ENCODE measurements at places on chromosomes 7 and 10.

GRCh38 chr10:81914736-81915503, 39.9 kb downstream of the NRG3 start:
- no peak for DNase-seq

DNA sequence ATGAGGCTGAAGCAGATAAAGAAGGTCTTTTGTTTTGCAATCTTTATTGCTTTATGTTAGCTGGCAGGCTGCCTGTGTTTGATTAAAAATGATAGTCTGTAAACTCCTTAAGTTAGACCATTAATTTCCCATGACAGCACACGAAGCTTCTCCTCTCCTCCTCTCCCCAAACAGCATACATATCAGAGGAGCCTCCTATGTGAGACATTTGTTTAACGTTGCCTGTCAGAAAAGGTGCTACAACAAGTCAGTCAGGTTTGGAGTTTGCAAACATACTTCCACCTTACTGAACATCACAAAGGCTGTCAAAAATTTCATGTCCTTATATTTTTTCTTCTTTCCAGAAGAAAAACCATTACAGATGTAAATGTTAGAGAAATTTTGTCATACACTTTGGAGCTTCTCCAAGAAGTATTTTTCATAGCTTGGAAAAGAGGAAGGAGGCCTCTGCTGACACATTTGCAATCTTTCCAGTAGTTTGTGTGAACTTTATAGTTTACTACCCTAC, 393.1 kb downstream of the EXOC4 start:
- DNase-seq: no peak

DNA sequence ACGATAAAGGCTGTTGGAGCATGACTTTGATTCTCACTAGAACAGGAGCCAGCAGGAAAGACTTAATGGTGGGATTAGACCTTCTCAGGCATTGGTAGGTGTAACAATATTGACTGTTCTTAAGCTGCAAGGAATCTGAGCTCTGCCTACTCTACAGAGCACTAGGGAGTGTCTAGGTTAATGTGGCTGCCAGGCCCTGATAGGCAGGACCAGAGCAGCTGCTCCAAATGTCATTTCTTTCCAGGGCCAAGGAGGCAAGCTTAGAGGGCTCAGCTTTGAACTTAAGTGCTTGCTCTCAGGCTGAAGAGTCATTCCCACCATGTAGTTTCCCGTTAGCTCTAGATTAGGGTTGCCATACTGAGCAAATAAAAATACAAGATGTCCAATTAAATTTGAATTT, 96.8 kb downstream of the RAB18 start:
- DNase-seq: no peak

DNA sequence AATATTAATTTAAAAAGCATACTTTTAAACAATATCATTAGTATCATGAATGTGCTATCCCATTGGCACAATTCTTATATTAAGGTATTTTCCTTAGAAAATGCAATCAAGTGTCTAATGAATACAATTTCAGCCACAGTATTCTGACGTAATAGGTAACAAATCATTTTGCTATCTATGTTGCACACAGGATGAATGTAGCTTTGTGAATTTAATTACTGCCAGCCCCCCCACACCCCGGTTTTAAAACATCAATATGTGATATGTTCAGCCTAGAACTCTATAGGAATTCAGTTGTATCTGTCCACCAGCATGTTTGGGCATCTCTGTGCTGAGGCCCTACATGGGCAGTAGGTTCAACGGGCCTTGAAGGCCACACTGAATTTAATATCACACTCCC, 274.6 kb downstream of the PLXDC2 start:
- no peak for DNase-seq

DNA sequence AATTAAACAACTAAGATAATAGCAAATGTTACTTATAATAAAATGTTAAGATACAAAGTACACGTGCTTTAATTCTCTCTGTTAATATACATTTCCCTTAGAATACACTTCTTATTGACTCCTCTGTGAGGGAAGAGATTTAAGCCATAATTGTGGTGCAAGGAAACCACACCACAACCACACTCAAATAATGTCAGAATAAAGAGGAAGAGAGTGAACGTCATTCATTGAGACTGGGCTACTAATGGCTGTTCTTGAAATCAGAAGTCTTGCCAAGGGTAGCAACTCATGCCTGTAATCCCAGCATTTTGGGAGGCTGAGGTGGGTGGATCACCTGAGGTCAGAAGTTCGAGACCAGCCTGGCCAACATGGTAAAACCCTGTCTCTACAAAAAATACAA, 10.0 kb downstream of the FAM171A1 start:
- DNase-seq: no peak

- DNase-seq: no peak
Measured at GRCh38 chr10:31705136-31705535, 223.5 kb downstream of the ARHGAP12 start.

- DNase-seq: no peak
Measured at GRCh38 chr7:47557694-47558670, 23.9 kb downstream of the TNS3 start.

DNA sequence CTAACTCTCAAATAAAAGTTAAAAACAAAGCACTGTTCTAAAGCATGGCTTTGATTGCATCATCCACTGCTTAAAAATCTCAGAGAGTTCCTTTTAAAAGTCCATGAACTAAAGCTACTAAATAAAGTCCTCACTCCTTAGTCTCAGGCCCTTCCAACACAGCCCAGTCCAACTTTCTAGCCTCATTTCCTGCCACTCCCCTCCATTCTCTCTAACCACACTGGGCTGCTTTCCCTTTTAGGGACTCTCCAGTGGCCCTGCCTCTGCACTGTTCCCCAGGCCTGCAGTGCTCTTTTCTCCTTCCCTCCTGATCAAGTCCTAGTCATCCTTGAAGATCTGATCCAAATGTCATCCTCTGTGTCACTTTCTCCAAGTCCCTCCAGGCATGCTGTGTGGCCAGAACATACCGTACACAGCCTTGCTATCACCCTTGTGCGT, 56.9 kb upstream of the PPP1R3C start:
- no peak for DNase-seq

DNA sequence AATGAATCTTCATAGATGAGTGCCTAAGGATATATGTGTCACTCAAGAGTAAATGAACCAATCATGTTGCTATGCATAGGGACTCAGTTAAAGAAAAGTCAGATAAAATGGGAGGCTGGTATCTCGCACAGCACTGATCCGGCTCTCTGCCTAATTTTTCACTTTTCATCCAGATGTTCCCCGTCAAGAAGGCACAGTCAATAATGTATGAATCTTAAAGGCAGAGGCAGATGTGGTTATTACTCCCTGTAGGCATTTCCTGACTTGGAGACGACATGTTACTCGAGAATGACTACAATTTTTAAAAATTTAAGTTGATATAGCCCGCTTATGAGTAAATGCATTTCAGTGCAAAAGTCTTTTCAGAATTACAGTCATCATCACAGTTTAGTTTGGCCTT, 113.6 kb downstream of the TBXAS1 start:
- no peak for DNase-seq

DNA sequence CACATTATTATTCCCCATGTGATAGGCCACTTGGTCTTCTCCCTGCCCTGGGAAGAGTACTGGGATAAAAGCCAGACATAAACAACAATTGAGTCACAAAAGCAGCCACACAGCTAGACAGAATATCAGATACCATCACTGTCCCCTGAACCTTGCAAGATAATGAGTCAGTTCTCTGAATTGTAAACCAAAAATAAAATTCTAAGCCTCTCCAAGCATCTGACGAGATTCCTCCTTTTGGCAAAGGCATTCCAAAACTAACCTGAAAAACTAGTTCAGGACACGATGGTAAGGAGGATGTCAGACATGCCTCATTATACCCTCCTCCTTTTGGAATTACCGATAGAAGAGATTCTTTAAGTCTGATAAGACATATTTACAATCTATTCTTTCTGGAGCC, 450.7 kb downstream of the HTR7 start:
- DNase-seq: no peak

GRCh38 chr7:159098811-159099655, 45.6 kb downstream of the VIPR2 start:
- DNase-seq: no peak

- DNase-seq: no peak
Measured at GRCh38 chr10:100907175-100907574, 5.6 kb upstream of the SLF2 start.

DNA sequence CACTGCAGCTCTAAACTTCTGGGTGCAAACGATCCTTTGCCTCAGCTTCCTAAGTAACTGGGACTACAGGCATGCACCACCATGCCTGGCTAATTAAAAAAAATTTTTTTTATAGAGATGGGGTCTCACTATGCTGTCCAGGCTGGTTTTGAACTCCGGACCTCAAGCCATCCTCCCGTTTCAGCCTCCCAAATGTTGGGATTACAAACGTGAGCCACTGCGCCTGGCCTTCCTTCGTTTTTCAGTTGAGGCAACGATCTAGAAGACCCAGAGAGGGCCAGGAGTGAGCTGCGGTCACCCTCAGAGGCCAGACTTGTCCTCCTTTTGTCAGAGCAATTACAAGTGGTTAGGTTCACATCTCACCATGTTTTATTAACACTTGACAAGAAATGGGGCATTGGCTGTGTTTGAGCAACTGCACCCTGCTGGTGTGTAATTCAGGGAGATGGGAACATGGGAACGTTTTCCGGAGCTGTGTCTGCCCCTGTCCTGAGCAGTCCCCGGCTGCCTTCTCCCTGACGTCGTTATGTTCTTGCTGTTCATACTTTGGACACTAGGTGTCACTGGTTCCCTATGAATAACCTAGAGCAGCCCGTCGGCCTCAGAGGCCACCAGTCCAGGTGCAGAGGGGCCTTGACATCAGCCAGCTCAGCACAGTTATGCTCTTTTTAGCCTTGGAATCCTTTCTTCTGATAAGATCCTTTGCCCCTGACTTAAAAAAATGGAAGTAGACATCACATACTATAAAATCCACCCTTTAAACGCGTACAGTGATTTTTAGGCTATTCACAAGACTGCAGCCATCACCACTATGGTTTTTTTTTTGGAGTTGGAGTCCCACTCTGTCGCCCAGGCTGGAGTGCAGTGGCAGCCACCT, 375.0 kb downstream of the TYW1 start:
- peak; percentile 67 for DNase-seq

- DNase-seq: no peak
Measured at GRCh38 chr10:129079705-129080104, 387.3 kb upstream of the MGMT start.

- DNase-seq: no peak
Measured at GRCh38 chr10:88820748-88821401, 18.3 kb downstream of the LIPM start.

- DNase-seq: no peak
Measured at GRCh38 chr10:60358282-60358681, 31.4 kb downstream of the ANK3 start.

GRCh38 chr7:82805527-82805960, 357.1 kb downstream of the PCLO start:
- DNase-seq: no peak

GRCh38 chr10:30529373-30529998, 95.5 kb downstream of the MAP3K8 start:
- DNase-seq: no peak

DNA sequence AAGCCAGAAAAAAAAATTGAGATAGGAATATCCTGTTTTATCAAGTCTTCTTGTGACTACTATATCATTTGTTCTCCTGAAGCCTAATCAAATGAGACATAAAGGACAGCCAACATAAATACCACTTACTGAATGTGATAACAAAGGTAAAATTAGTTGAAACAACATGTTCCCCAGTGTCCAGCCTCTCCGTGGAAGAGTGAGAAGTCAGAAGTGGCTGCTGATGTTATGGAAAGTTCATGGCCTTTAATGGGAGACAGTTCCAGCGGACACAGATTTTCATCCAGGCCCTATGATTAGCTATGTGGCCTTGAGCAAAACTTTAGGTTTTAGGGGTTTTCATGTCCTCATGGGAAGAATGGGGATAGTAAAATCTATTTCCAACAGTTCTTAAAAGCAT, 724.3 kb downstream of the SUGCT start:
- DNase-seq: no peak

GRCh38 chr10:24872049-24872789, 80.2 kb downstream of the PRTFDC1 start:
- DNase-seq: no peak

- DNase-seq: no peak
Measured at GRCh38 chr10:81450651-81451050, 424.3 kb upstream of the NRG3 start.

GRCh38 chr10:11245510-11245909, 227.8 kb downstream of the CELF2 start:
- DNase-seq: no peak

DNA sequence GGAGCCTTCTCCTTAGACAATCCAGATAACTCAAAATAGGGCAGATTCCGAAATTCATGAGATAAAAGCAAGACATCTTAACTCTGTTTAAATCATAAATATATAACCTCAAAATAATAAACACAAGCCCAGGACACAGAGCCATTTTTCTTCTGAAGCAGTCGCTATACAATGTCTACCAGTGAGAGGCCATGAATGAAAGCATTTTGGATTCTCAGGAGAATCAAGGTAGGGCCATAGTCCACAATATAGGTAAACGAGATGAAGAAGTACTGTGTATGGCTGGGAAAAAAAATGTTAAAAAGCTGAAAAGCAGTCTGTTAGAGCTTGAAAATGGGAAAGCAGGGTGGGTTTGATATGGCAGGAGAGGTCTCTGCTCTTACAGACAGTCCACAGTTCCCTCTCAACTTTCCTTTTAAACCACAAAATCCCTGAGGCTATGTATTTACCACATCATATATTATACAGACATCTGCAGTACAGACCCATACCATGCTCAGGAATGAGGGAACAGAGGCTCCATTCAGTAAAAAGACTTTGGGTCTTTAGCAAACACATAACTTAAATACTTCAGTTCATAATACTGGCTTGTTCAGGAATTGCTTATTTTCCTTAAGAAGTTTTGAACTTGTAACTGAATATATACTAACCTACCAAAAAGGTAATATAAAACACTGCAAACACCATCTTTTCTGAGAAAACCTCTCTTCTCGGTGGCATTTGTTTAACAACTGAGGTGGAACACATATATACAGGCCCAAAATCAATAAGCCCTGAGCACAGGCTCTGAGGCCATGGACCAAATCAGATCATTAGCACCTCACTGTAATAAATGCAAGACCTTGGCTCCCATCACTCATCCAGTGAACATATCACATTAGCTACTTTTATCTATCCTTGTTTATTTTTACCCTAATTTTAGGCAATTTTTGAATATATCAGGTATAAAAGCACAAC, 109.3 kb downstream of the SORBS1 start:
- no peak for DNase-seq

- no peak for DNase-seq
Measured at GRCh38 chr7:143909863-143910262, 7.9 kb upstream of the TCAF1 start.

- DNase-seq: no peak
Measured at GRCh38 chr7:106418526-106418925, 133.7 kb upstream of the NAMPT start.

GRCh38 chr7:108181073-108181985, 51.2 kb upstream of the LAMB4 start:
- peak; percentile 62 for DNase-seq

- DNase-seq: no peak
Measured at GRCh38 chr7:7569615-7570014, 2.9 kb downstream of the MIOS start.

GRCh38 chr10:49153115-49153514, 19.3 kb upstream of the FAM170B start:
- DNase-seq: no peak

GRCh38 chr7:116653204-116653603, 18.8 kb upstream of the MET start:
- DNase-seq: no peak

Measured in hematopoietic multipotent progenitor cell treated with erythropoietin and hydrocortisone succinate and interleukin-3 and kit ligand, for 17 days (in vitro differentiated cells).